ENCODE measurements at places on chromosomes 5 and 9.

DNA sequence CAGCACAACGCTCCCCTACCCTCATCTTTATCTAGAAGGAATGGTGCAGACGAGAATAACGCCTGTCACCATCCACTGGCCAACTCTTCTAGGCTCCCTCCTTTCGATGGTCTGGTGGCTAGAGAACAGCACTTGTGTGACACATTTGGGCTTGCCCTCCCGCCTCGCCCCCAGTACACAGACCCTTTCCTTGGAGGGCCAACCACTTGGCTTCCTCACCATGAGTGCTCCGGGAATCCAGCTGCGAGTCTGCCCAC is 1.4 kb downstream of the GNAQ start:
- DNase-seq: peak; percentile 59

DNA sequence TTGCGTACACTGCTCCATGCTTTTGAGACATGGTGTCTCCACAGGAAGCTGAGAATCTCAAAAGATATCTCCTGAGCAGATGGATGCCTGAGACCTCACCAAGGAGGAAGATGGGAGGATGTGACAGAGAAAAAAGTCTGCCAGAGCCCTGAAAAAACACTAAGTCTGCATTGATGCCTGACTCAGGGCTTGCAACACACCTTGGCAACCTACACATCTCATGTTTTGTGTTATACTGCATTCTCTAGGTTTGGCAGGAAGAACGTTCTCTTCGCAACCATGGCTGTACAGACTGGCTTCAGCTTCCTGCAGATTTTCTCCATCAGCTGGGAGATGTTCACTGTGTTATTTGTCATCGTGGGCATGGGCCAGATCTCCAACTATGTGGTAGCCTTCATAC is 19.2 kb downstream of the SLC22A4 start:
- DNase-seq: no peak

DNA sequence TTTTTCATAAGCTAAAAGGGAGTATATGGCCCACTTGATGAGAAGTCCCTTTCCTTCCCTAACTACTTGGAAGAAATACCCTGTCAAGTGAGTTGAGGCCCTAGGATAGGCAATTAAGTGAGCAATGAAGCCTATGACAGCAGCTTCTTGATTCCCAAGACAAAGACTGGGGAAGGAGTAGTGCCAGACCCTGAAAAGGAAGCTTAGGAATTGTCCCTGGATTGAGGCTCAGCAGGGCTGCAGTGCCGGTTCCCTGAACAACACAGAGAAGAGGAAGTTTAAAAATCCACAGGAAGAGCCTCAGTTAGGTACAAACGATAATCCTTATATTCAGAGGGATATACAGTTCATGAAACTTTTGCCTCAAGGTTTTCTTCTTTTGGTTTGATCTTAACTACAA is 61.8 kb upstream of the RAD23B start:
- DNase-seq: no peak

- DNase-seq: peak; percentile 91
Measured at GRCh38 chr5:43389679-43390329, 22.4 kb downstream of the CCL28 start.

Data from common myeloid progenitor, CD34-positive (primary cell).